ENCODE measurements at places on chromosomes 3 and 15.
A peak's percentile ranks its signal among the peaks of the same experiment; 100 is the strongest.

DNA sequence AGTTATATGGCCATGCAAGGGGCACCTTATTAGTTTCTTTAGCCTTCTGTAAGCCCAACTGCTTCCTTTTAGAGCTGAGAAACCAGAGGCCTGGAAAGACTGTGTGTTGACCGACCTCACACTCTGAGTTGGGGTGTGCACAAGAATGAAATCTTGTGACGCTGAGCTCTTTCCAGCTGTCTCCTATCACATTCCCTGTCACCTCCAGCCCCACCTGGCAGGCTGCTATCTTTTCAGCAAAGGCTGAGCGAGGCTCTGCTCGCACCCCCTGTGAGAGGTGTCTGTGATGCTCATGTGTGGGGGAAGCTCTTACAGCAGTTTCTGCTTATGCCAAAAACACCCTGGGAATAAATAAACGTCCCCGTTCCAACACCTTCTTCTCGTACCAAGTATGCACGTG, 27.0 kb upstream of the LPP start:
- no peak for DNase-seq

GRCh38 chr3:180116203-180116602, 79.5 kb upstream of the PEX5L start:
- DNase-seq = no peak

DNA sequence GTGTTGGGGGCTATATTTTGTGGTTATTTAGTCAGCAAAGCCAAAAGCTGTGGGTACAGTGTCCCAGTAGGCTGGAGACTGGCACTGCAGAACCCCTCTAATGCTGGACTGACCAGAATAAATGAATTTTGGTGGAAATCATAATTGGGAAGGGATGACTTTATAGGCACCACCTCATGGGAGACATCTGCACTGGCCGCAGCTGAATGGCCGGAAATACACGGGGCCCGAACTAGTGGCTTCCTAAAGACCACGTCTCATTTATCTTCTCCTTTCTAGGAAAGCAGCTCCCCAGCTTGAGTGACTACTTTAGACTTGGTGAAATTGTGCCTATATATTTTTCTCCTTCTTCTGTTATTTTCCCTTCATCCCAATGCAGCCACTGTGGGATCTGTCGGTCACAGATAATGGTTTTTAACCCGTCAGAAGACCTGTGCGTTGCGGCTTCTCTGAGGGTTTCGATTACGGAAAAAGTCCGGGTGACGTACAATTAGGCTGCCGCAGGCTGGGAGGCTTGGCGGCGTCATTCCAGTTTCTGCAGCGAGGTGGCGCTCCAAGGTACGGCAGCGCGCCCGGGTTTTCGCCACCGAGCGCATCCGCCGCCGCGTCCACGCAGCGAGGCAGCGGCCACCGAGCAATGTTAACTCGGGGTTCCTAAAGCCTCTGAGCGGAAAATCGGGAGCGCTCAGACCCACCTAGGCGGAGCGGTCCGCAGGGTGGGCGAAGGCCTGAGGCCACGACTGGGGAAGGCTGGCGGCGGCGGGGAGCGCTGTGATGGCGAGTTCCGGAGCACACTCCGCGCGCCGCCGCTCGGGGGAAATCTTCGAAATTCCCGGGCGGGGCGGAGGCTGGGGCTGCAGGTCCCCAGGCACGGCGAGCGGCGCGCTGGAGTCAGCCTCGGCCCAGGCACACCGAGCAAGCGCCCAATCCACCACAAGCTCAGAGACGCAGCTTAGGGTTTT, 26.3 kb downstream of the NR2F2 start:
- DNase-seq = peak; percentile 85

DNA sequence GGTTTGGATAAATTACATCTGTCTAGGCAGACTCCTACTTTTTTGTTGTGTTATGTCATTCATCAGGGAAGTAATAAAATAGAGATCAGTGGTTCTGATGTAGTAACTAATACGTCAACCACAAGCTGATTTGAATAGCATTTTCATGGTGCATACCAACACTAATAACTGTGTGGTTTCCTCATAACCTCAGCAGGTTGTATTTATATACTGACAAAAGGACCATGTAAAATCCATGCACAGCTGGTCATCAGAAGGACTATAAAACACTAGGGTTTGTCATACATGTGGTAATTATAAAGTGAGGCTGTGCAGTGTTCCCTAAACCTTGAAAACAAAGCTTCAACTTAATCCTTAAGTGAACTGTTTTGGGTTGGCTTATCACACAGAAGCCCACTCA, 216.8 kb upstream of the RBMS3 start:
- no peak for DNase-seq

DNA sequence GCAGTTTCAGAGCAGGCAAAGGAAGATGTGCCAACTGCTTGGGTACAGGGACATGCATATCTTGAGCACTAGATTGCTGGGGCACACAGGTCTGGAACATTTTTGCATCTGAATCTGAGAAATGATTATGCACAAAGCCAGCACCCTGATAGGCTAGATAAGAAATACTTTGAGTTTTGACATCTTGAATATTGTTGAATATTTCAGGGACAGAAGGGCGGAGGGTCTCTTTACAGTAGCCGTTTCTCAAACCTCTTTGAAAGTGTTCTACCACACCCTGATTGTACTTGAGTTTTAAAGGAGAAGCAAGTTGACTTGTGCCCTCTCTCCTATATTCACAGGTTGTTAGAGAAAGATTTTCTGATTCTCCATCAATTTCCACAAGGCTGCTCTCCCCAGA, 188.1 kb upstream of the STRIT1 start:
- no peak for DNase-seq

DNA sequence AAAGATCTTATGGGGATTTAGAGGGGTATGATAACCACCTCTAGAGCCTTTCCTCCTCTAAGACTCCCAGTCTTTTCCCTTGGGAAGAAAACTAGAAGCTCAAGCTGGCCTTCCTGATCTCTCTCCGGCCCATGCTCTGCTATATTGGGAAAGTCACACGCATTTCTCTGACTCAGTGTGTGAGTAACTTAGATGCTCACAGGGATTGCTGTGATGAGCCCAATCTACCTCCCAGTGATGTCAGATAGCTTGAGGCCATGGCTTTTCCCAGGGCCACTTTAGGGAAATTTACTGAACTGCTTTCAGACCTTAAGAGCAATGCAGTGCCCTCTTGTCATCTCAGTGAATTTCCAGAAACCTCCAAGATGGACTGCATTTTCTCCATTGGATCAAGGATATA, 8.6 kb upstream of the ST8SIA2 start:
- DNase-seq = peak; percentile 55

DNA sequence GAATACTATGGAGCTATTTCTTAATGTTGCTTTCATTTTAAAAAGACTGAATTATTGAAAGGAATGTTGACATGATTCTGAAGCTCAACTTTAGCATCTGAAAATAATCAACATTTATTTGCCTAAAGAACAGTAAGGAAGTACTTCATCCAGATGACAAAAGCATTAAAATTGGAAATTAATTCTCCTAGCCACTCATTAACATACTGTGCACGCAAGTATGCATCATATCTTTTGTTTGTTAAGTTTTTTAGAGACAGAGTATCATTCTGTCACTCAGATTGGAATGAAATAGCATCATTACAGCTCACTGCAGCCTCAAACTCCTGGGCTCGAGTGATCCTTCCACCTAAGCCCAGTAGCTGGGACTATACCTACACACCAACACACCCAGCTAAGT, 632.1 kb upstream of the ALCAM start:
- DNase-seq = no peak

DNA sequence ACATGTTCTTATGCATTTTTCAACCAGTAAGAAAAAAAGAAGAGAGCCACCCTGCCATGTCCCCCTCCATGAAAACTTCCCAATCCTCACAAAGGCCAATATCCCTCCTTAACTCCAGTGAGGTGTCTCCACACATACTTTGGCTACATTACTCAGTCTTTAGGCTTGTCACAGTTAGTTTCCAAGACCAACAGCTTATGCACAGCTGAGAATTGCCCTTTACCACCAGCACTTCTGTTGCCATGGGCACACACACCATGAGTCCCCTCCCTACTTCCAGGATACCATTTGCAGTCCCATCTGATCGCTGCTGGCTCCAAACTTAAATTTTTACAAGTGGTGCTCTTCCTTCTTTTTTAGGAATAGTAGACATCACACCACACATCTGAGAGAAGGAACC, 150.3 kb upstream of the STRIT1 start:
- DNase-seq = no peak

DNA sequence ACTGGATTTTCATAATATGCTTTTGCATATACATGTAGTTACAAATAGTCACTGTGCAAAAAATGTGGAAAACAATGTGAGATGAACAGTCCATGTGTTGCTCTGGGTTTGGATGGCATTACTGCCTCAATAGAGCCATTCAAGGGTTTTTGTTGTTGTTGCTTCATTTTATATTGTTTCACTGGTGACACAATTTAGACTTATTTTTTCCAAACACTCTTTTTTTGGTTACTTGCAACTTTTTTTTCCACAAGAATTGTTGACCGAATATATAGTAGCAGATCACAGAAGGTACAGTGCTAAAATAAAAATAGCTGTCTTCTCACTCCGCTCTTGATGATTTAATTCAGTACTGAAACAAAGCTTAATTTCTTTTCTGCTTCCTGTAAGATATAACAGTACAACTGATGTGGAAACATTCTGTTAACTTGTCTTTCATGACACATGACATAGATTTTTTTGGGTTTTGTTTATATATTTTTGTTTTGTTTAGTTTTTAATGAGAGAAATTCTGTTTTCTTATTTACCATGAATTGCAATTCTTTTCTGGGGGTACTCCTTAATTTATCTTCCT, 618.6 kb downstream of the NAALADL2 start:
- DNase-seq = no peak

DNA sequence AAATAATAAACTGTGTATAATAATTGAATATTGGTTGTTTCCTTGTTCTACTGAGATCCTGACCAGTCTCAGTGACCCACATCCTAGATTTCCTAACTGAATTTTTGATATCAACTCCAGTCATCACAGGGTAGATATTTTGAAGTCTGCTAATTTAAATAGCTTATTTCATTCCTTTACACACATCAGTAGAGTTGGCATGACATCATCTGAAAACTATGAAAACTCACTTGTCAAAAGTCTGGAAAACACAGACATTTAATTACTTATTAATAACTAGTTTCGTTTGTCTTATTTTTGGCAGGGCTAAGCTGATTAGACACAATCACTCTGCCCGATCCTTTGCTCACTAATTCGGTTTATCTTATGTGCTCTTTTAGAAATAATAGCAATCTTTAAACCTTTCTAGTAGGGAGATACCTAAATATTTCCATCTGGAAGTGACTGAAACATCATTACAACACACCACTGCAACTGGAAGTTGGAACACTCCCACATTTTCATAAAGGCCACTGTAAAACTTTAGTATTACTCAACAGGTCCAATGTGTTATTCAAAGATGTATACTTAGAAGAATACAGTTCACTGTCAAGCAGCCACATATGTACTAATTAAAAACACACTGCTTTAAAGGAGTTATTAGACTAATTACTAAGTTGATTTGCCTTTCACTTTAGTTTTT, 198.4 kb upstream of the ZNF717 start:
- no peak for DNase-seq

DNA sequence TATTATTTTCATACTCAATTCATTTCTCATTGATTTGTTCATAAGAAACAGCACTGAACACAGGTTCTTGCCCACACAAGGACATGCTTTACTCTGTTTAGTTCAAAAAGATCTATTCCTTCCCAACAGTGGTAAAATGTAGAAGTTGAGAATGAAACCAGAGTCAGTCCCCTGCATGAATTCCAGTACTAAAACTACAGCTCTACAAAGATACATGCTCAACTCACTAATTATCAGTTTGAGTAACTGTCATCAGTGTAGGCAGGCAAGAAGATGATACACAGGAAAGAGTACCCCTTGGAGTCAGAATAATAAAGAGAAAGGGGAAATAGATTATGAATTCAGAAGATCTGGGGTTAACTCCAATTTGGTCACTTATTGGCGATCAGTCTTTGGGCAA, 43.2 kb downstream of the NR2E3 start:
- no peak for DNase-seq
